Dorsolateral prefrontal cortex (tissue), 122 donors: ENCODE measurements at places on chromosomes 1 and 21. TPM values are rescaled to one million over a fixed set of nuclear protein-coding genes. Genes with fewer than 3 reads are reported as not detected.

The MROH7 gene
- total RNA-seq, result 30.0 TPM

DNA sequence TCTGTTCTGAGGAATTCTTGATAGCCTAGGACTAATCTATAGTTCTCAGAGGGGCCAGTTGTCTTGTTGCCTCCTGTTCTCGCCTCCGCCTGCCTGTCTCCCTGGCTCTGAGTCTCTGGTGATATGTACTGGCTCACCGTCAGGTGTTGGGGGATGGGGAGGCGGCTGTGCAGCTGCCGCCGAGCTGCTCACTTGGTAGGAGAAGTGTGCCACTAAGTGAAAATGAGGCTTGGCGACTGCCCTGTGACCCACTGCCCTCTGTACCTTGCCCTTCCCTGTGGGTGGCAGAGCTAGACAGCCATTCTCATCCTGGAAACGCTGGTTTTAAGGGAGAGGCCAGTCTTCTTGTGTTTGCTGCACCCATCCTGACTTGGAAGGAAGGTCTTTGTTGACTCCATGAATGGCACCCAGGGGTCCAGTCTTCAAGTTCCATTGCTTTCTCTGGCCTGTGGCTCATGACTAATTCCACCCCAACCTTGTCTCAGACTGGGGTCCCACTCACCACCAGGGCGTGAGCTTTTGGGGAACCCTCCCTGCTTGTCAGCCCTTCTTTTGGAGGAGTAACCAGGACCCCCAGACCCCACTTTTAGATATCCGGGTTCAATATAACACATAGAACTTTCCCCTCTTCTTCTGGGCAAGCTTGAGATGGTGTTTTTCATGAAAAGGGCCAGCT, 120.6 kb downstream of the CACNA1E start:
- DNase-seq, result no peak

The CLCNKA gene
- not detected for total RNA-seq

DNA sequence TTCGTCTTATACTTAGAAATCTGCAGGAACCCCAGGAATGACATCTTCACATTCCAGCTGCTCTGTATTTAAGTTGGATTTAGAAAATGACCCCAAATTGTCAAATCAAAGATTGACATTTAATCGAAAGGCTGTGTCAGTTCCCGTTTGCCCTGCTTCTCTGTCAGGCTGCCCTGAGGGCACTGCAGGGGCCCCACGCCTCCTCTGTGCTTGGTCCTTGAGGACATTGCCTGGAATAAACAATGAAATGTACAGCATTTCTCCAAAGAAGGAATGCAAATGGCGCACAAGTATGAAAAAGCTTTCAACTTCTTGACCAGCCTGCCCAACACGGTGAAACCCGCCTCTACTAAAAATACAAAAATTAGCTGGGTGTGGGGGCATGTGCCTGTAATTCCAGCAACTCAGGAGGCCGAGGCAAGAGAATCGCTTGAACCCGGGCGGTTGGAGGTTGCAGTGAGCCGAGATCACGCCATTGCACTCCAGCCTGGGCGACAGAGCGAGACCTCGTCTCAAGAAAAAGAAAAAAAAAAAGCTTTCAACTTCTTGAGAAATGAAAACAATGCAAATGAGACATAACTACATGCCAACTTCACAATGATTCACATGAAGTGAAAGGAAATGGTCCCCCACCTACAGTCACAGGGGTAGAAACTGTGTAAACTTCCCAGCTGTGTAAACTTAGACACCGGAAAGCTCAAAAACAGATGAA, 3.0 kb downstream of the TMPRSS3 start:
- DNase-seq, result no peak

The FBXO44 gene
- 206 TPM for total RNA-seq

The TIAM1 gene
- total RNA-seq, result 66.3 TPM

The RPL11 gene
- 294 TPM for total RNA-seq

The MSH4 gene
- 2.1 TPM for total RNA-seq

GRCh38 chr1:57494530-57495079, 70.7 kb upstream of the DAB1 start:
- no peak for DNase-seq

GRCh38 chr1:44549510-44549909, 124.8 kb downstream of the TMEM53 start:
- DNase-seq, result no peak

- DNase-seq, result no peak
Measured at GRCh38 chr1:67732750-67733151, 47.8 kb downstream of the GADD45A start.

DNA sequence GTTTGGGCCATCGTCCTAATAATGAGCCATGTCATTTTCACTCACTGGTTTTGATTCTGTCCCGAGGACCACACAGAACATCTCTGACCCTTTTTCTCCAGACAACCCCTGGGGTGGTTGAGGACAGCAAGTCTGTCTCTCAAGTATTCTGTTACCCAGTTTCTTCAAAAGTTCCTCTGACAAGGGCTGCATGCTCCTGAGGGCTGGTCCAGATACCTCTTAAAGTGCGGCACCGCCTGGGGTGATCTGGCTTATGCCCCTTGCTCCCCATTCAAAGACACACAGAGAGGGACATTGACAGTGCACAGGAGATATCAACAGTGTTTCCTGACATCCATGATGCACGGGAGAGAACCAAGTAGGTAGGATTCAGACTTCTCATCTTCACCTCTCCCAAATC, 132.9 kb upstream of the EDN2 start:
- no peak for DNase-seq

DNA sequence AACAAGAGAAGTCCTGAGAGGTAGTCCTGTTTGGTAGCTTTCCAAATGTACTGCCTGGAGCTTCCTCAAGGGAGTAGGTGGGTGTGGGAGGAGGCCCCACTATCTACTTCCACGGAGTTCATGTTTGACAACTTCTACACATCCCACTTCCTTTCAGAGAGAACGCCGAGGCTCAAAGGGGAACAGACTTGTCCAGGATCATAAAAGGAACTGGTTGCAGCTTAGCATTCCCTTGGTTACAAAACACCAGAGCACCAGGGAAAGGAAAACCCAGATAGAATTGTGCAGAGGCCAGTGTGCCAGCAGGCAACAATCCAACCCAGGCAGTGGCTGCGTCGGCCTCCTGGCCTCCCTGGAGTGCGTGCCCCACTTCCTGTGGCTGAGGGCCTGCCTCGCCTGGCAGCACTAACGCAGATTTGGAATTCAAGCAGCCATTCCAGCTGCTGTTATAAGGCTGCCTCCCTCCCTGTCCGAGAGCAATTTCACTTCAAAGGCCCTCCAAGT, 4.2 kb upstream of the RAP1GAP start:
- DNase-seq, result peak; percentile 72

The RNF187 gene
- total RNA-seq, result 267 TPM

The VSIG8 gene
- total RNA-seq, result not detected

DNA sequence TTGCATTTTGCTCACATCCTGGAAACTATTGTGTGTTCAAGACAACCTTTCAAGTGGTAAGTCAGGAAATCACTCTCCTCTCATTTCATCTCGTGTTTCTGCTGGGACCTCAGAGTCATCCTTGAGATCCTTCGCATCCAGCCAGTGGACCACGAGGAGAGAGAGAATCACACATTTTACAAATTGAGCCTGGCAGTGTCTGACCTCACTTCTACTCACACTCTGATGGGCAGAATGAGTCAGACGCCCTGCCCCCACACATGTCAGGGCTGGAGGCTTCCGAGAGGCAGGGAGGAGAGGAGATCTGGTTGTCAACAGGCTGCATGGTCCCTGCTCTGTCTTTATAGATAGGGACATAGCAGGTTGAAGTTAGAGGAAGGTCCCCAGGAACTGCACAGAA, 509.7 kb downstream of the AJAP1 start:
- no peak for DNase-seq

DNA sequence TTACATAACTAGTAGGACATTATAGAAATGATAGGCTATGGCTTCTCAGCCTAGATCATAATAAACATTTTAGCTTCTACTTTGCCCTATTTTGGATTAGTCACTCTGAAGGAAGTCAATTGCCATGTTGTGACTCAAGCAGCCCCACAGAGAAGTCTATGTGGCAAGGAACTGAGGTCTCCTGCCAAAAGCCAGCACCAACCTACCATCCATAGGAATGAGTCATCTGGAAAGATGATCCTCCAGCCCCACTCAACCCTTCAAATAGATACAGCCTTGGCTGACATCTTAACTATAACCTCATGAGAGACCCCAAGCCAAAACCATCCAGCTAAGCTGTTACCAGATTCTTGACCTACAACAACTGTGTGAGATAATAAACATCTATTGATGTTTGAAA, 76.3 kb upstream of the BEND5 start:
- DNase-seq, result no peak

DNA sequence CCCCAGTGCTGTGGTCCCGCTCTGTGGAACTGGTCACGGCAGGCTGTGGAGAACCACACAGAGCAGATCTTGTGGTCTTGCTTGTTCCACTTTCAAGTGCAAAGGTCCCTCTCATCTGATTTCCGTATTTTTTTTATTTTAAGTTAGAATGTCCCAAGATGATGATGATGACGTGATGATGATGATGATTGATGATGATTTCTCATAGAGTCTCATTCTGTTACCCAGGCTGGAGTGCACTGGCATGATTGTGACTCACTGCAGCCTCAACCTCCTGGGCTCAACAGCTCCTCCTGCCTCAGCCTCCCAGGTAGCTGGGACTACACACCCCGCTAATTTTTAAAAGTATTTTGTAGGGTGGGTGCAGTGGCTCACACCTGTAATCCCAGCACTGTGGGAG, 12.2 kb downstream of the EVA1C start:
- no peak for DNase-seq

The WDR64 gene
- total RNA-seq, result not detected

GRCh38 chr21:33070998-33071769, 1.2 kb downstream of the OLIG1 start:
- no peak for DNase-seq

The PROX1 gene
- 41.7 TPM for total RNA-seq

GRCh38 chr1:47192458-47193384, 2.9 kb upstream of the PDZK1IP1 start:
- peak; percentile 76 for DNase-seq

GRCh38 chr21:43734131-43734927, 15.4 kb downstream of the PDXK start:
- DNase-seq, result no peak

GRCh38 chr1:2628191-2628932, 4.5 kb downstream of the MMEL1 start:
- no peak for DNase-seq

The FCER1G gene
- 86.4 TPM for total RNA-seq

- DNase-seq, result no peak
Measured at GRCh38 chr1:23910553-23911246, 2.5 kb downstream of the CNR2 start.

The CELA3A gene
- total RNA-seq, result not detected

The RGS8 gene
- 8.2 TPM for total RNA-seq

- DNase-seq, result no peak
Measured at GRCh38 chr1:60102267-60103061, 28.9 kb upstream of the C1orf87 start.

The MAPKAPK2 gene
- total RNA-seq, result 27.1 TPM

GRCh38 chr1:61842863-61843514, 100.7 kb downstream of the PATJ start:
- no peak for DNase-seq

GRCh38 chr1:230498704-230499103, 72.6 kb upstream of the PGBD5 start:
- no peak for DNase-seq

The SLC22A15 gene
- total RNA-seq, result 43.9 TPM

GRCh38 chr1:63864224-63864641, 90.4 kb downstream of the ROR1 start:
- DNase-seq, result no peak

DNA sequence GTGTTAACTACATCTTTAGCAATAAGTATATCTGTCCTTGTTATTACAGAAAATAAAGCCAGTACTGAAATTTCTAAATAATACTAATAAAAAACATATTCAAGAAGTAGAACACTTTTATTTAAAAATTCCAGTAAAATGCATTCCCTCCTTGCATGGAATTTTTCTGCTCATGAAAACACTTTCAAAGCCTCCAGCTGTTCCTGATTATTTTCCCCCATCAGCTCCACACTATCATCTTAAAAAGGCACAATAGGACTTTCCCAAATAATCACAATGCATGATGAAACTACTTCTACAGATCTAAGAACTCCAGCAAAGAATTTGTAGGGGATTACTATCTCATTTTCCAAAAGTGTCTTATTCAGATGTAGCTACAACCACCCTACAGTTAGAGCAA, 162.6 kb upstream of the USP25 start:
- no peak for DNase-seq

The LCE1F gene
- total RNA-seq, result not detected

DNA sequence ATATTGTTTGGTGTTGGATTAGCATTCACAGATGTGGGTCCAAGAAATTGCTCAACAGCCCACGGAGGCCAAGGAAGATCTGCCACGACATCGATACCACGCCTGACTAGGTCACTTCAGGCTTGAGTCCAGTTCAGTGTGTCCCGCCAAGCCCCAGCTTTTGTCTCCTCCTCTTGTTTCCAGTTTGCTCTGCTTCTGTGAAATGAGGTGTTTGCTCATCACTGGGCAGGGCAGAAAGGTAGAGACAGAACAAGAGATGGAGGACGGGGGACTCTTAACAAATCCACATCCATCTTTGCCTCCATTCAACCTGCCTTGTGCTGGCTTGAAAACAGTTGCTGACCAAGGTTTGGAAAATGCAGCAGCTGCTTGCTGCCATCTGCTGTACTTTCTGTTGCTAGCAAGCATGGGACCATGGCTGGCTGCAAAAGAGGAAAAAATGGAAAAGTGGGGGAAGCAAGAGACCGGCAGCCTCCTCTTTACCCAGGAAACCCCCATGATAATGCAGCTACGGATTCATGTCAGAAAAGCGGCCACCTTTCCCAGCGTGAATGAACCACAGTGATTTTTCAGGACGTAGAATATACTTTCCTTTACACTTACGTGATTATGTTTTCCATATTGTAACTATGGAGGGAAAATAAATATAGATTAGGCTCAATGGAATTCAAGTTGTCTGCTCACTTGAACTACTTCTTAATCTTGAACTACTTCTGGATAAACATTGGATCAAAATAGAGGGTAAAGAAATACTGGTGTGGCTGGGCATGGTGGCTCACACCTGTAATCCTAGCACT, 80.2 kb upstream of the GREM2 start:
- peak; percentile 52 for DNase-seq

DNA sequence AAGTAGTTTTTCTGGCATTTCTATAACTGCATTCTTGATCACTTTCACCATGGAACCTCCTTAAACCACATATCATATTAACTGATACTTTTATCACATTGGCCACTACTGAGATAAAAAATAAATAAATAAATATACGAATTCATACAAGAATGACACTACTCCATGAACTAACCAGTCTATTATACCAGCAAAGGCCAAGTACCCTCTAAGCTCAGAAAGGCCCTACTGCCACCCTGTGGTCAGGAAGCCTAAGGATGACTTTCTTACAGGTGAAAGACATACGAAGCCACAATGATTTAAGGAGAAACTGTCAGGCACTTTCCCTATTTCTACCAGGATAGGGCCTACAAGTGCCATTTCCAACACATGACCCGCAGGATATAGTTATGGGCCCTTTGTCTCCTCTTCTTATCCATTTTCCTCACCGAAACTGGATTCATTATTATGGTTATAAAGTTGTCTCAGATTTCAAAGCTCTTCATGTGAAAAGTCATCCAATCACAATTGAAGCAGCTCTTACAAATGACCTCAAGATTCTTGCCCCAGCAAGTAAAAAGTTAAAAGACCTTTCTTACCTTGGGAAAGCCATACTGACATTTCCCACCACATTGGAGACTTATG, 23.9 kb downstream of the DNAJC8 start:
- DNase-seq, result peak; percentile 67
